NCI-H146 (cell line): ENCODE measurements at places on chromosomes 11 and 22.
A peak's percentile ranks its signal among the peaks of the same experiment; 100 is the strongest.

GRCh38 chr11:34050581-34051348, 766 bp upstream of the CAPRIN1 start:
- DNase-seq = peak; percentile 79

GRCh38 chr11:26997378-26997777, 3.5 kb downstream of the FIBIN start:
- no peak for DNase-seq

DNA sequence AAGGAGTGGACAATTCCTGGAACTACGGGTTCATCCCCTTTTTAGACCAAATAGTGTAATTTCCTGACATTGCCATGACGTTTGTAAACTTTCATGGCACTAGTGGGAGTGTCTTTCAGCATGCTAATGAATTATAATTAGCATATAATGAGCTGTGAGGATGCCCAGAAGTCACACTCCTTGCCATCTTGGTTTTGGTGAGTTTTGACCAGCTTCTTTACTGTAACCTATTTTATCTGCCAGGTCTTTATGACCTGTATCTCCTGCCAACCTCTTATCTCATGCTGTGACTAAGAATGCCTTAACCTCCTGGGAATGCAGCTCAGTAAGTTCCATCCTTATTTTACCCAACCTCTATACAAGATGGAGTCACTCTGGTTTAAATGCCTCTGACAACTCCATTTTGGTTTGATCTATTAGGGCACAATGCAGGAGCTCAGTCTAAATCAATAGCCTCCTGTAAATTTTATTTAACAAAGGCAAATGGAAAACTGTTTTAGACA, 20.7 kb downstream of the OR10A6 start:
- no peak for DNase-seq

- no peak for DNase-seq
Measured at GRCh38 chr22:35426801-35427140, 26.8 kb downstream of the MCM5 start.

DNA sequence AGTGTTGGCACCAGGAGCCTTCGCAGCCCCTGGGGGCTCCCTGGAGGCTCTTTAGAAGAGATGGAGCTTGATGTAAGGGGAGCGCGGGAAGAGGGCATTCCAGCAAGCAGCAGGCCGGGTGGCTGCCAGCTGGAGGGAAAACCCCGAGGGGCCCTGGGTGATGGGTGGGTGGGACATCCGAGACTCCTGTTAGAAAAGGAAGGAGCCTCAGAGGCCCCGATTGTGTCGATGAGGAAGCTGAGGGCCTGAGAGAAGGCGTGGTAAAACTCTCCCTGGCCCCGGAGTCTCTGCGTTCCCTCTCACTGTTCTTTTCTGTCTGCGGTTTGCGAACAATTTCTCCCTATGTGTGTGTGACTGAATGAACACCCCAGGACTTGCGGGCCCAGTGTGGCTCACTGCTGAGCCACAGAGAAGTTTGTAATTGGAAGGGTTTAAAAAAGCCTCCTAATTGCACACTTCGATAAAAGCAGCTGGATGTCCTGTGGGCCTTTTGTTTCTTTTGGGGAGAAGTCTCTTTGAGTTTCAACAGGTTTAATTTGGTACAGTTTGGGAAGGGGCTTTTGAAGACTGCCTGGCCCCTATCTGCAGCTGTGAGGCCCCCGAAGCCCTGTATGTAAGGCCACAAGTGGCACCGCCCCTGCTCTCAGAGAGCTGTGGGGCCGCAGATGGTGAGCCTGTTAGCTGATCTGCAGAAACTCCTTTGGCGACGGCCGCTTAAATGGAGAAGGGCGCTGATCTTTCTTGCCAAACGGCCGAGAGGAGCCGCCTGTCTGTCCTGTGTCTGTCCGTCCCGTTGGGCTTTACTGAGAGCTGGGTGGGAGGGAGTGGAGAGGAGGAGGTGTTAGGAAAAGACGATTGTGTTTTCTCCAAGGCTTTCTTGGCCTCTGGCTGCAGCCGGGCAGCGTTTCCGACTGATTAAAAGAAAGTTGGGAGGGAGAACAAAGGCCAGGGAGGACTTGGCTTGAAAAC, 2.0 kb downstream of the FBLN1 start:
- no peak for DNase-seq

- no peak for DNase-seq
Measured at GRCh38 chr11:28822576-28822975, 714.4 kb downstream of the METTL15 start.

GRCh38 chr22:21761086-21761485, 25.5 kb upstream of the YPEL1 start:
- no peak for DNase-seq

DNA sequence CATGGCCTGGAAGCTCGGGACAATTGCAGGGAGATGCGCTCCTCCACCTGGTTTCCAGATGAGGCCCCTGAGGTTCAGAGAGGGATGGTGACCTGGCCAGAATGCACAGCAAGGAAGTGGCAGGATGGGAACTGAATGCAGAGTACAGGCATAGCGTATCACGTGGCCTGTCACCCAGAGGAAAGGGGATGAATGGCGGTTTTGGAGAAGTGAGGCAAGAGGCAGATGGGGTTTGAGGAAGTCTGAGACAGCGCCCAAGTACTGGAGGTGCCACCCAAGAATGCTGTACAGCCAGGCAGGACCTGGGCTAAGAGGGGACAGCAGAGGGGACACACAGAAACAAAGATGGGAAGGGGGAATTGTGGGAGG, 4.9 kb downstream of the RAB3IL1 start:
- no peak for DNase-seq

GRCh38 chr11:71998061-71998460, 648 bp upstream of the IL18BP start:
- no peak for DNase-seq

DNA sequence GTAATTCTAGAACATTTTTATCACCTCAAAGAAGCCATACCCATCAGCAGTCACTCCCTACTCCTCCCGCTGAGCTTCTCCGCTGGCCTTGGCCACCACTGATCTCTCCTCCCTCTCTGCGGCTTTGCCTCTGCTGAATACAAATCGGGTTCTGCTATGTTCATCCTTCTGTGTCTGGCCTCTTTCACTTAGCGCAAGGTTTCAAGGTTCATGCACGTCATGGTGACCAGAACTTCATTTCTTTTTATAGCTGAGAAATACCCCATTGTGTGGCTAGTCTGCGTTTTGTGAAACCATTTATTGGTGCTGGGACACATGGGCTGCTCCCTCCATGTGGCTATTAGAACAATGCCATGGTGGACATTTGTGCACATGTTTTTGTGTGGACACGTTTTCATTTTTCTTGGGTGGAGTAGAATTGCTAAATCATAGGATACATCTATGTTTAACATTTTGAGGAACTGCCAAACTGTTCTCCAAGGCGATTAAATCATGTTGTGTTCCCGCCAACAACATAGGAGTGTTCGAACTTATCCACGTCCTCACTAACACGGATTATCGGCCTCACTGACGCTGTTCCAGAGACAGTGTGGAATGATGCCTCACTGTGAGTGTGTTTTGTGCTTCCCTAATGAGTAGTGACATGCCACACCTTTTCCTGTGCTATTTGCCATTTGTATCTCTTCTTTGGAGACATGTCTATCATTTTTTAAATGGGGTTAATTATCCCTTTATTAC, 24.2 kb upstream of the KRTAP5-6 start:
- DNase-seq = no peak

DNA sequence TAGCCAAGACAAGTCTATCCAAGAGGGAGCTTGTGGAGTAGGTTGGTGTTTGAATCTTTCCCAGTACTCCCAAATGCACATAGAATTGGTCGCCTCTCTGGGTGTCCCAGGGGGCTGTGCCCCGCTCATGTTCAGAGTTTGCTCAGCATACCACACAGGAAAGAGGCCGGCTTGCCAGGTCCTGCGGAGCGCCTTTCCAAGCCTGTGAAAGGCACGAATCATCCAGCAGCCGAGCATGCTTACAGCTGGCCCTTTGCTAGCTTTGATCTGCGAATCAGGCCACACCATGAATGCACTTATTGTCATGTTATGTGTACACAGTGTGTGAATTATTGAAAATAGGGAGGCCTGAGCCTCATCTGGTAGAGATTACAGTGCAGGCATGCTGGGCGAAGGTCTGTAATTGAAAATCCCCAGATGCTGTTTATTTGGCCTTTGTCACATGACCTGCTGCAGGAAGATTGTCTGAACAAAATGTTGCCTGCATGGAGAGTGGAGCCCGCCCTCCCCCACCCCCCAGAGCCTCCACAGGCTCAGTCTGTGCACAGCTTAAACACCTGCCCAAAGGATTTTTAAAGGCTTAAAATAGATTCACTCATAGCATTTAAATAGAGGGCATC, 163.3 kb upstream of the RASSF10 start:
- peak; percentile 98 for DNase-seq

DNA sequence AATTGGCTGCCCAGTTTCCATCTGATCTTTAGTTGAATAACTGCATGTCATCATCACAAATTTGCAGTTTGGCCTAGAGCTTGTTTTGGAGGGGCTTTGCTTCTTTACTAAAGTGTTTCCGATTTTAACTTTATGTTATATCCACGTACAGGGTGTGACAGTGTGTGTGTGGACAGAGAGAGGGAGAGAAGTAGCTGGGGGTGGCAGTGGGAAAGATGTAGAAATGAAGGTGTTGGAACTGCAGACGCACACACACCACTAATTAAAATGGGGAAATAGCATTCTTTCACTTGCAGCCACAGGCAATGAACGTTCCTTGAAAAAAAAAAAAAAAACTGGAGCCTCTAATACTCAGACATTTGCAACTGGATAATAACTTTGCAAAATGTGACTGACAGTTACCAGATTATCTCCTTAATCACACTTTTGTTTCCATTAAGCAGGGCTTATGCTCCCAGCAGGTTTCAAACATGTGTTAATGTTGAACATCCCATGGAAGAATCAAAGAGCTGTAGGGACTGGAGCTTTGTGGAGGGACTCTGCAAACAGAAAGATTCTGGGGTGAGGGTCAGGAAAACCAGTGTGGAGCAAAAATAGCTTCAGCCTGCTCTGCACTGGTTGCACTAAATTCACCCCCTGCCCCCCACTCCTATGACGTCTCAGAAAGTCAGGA, 238.1 kb upstream of the TENM4 start:
- no peak for DNase-seq

- DNase-seq = no peak
Measured at GRCh38 chr22:39220450-39220849, 24.3 kb downstream of the PDGFB start.

GRCh38 chr11:122405547-122406341, 249.8 kb upstream of the UBASH3B start:
- DNase-seq = no peak

DNA sequence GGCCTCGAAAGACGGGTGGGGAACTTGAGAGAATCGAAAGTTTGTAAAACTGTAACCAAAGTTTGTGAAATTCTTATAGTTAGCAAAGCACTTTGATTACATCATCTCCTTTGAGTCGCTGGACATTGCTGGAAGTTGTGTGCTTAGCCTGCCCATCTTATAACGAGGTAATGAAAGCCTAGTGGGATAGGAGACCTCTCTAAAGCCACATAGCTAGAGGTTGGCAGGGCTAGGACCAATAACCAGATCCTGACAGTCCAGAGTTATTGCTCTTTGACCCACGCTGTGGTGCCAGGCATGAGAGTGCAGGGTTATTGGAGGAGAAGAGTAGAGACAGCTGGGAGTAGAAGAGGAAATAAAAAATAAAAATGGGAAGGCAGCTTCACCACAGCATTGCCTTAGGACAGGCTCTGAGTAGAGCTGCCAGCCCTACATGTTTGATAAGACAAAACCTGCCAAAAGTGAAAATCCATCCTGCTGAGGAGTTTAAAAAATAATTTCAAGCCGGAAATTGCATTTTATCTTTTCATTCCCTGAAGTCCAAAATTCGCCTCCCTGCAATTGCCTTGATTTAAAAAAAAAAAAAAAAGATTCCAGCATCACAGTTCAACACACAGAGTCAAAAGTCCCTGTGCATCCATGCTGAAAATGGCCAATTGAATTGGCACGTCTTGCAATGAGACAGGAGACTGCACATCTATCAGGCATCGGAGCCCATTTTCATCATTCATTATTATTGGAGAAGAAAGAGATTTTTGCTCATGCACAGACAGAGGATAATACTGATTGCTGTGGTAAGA, 225.5 kb upstream of the POU2AF2 start:
- no peak for DNase-seq

- DNase-seq = peak; percentile 55
Measured at GRCh38 chr22:44625981-44626687, 75.9 kb upstream of the PRR5 start.

DNA sequence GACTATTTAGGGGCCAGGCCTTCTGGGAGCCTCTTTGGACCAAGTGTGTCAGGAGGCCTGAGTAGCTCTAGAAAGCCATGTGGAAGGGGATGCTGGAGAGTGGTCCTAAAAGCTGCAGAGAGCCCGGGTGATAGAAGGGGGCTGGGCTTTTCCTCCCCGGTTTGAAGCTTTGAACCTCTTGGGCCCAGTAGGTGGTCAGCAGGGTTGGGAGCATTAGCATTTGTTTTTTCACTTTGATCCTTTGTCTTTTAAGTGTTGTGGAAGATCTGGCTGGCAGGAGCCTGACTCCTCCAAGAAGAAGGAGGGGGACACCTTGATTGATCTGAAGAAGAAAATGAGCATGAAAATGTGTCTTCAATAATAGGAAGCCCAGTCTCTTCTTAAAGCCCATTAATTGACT, 596.6 kb downstream of the INSC start:
- no peak for DNase-seq

GRCh38 chr22:36135306-36135980, 25.1 kb downstream of the APOL3 start:
- no peak for DNase-seq

DNA sequence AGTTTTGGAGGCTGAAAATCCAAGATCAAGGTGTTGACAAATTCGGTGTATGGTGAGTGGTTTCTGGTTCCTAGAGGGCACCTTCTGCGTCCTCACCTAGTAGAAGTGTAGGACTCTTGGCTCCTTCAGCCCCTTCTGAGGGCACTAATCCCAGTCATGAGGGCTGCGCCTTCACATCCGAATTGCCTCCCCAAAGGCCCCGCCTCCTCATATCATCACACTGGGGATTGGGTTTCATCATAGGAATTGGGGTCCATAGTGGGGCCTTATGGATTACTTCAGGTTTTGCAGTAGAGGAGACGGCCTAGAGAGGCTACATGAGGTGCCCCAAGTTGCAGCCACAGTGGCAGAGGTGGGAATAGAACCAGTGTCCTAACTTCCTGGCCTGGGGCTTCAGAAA, 87.1 kb downstream of the CEP164 start:
- no peak for DNase-seq

GRCh38 chr11:77316733-77317342, 15.4 kb upstream of the GDPD4 start:
- no peak for DNase-seq

DNA sequence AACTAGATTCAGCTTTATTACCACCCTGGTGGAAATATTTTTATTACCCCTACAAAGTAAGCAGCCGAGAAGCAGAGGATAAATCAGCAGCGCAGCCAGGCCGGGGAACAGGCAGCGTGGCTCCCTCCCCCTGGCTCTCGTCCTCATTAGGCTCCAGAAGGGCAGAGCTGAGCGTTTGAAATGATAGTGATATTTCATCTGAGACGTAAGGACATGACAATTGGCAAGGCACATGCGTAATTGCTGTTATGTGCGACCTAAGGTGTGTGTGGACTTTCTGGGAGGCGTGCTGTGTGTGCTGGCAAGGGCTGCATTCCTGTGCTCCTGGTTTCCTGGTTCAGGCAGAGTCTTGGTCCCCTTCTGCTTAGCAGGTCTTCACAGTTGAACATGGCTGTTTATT, 247.8 kb downstream of the TBC1D22A start:
- DNase-seq = no peak

- DNase-seq = no peak
Measured at GRCh38 chr11:44104481-44105294, 9.2 kb downstream of the EXT2 start.

- DNase-seq = no peak
Measured at GRCh38 chr22:36644333-36644757, 59.2 kb downstream of the CACNG2 start.
